ENCODE measurements at places on chromosomes 5 and 9. TPM values are rescaled to one million over a fixed set of nuclear protein-coding genes. Genes with fewer than 3 reads are reported as not detected.

Gene NEUROG1
- total RNA-seq = 222 TPM

Gene LRRC70
- total RNA-seq = 0.91 TPM

Gene TMEFF1
- total RNA-seq = 171 TPM

Gene FOXB2
- total RNA-seq = not detected

Gene ASPN
- total RNA-seq = not detected

Gene ECSCR
- total RNA-seq = not detected

Gene BNC2
- 15.2 TPM for total RNA-seq

Gene RFESD
- total RNA-seq = 1.1 TPM

Gene F12
- total RNA-seq = 5.4 TPM

Gene IFNB1
- not detected for total RNA-seq

Gene BTNL8
- total RNA-seq = not detected

Gene C9orf152
- total RNA-seq = not detected

Gene ANKRD31
- total RNA-seq = 0.42 TPM

Gene IFNA17
- not detected for total RNA-seq

Gene ADGRD2
- total RNA-seq = not detected

Gene ABCA2
- total RNA-seq = 70.7 TPM

Gene PCDHGA1
- total RNA-seq = 4.6 TPM

Gene WWC1
- 1.5 TPM for total RNA-seq

Gene PDCD1LG2
- total RNA-seq = not detected

Gene CATSPER3
- 0.54 TPM for total RNA-seq

Gene MSMP
- total RNA-seq = not detected

Gene GFI1B
- not detected for total RNA-seq

Gene INSL4
- not detected for total RNA-seq

Gene ADAMTSL1
- total RNA-seq = 0.91 TPM

Gene KIF4B
- not detected for total RNA-seq

Gene SUSD3
- total RNA-seq = not detected

Gene HEMGN
- total RNA-seq = not detected

Gene GABRA6
- not detected for total RNA-seq

Gene PLEKHG4B
- 49.4 TPM for total RNA-seq

All from glutamatergic neuron (in vitro differentiated cells).